ENCODE measurements at places on chromosomes 12 and 14.

DNA sequence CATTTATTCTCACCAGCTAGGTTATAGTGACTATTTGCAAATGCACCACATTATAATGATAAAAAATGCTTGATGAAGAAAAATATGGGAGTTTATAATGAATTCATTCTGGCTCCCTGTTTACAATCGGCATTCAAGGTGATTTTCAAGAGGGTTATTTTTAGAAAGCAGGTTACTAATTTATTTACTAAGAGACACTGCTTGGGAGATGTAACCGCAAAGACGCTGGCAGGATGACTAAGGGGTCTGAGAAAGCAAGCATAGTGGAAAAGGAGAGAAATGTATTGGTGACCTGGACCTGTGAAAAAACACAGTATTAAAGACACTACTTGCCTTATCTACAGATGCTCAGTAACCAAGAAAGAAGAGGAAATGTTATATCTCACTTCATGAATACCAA is 13.3 kb upstream of the PITPNM2 start:
- no peak for DNase-seq

GRCh38 chr14:60151715-60152114 is 13.5 kb downstream of the DHRS7 start:
- peak; percentile 79 for DNase-seq

DNA sequence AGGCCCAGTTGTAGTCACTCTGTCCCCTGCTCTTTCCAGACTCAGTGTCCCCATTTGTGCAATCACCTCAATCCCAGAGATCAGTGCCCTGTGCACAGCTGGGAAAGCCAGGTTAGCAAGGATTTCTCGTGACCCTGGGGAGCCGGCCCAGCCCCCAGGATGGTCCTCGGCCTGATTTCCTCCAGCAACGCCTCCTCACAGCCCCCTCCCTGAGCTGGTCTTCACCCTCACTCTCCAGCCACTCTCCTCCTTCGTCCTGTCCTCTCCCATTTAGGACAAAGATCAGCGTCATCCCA is 194.8 kb upstream of the C14orf180 start:
- DNase-seq, result no peak

DNA sequence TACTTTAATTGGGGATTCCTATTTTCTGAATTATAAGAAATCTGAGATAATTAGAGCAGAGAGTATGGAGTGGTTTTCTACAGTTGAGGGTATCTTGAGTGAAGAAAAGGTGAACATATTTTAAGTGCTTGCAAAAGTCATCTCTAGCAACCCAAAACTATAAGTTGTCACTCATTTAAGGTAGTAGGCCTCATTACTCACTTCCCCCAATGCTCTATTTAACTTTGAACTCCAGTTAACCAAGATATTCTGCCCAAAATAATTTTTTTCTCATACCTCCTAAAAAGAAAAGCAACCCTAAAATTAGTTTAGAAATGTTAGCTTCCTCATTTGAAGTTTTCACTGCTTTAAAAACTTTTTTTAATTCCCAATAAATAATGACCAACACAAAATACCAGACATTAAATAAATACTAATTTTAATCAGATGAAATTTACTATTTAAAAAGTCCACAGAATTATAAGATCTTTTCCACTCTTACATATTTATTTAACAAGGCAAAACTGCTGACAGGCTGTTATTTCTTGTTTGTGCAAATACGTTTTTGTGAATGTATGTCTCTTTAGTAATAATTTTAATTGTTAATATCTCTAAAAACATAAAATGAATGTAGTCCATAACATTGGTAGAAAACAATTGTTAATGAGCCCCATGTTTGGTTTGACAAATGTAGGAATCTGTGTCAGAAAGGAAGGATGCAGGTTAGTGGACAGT is 47.8 kb downstream of the VRK1 start:
- DNase-seq, result no peak

GRCh38 chr12:43893670-43894069 is 57.8 kb downstream of the TMEM117 start:
- DNase-seq, result no peak

GRCh38 chr14:75188520-75189268 is 12.3 kb upstream of the TMED10 start:
- no peak for DNase-seq

GRCh38 chr14:33120966-33121365 is 182.3 kb downstream of the NPAS3 start:
- no peak for DNase-seq

GRCh38 chr12:112303004-112303403 is 79.2 kb downstream of the HECTD4 start:
- no peak for DNase-seq

DNA sequence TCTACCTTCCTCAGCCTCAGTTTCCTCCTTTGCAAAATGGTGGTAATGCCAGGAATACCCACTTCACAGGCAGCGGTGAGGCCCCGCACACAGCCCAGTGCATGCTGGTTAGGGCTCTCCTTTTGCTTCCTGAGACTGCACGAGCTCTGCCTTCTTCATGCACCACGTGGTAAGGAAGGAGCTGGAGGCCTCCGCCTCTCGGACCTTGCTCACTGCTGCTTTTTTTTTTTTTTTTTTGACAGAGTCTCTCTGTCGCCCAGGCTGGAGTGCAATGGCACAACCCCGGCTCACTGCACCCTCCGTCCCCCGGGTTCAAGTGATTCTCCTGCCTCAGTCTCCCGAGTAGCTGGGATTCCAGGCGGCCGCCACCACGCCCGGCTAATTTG is 18.1 kb downstream of the TAMALIN start:
- peak; percentile 85 for DNase-seq

GRCh38 chr14:64715146-64715627 is 11.0 kb downstream of the PLEKHG3 start:
- no peak for DNase-seq

DNA sequence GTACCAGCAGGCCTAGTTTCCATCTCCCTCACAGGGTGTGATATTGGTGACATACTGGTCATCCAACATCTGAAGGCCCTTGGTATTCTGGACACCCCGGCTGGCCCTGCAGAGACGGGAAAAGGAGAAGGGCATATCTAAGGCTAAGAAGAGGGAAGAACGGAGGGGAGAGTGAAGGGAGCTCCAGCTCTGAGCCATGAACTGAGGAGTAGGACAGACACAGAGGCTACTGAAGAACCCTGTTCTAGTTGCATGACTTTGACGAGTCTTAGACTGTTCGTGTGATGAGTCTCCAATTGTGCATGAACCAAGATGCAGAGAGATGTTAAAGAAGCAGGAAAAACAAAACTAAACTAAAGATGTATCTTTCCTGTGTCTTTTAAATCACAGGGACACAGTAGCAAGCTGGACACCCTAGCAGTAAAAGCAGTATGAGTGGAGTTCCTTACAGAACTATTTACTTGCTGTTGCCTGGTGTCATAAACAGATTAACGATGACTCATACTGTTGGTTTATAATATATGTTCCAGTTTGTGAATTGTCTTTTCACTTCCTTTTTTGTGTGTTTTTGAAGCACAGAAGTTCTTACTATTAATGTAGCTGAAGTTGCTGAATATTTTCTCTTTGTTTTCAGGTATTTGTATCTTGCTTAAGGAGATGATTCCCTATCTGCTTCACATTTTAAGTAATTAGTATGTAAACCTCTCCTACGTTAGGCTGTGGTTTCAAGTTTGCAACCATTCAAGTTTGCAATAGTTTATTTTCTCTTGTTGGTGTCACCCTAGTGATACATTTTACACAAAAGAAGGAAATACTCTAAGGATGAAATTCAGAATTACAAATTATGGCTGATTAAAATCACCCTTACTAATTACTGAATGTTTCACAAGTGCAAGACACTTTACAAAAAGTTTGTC is 15.7 kb downstream of the FAR2 start:
- DNase-seq, result peak; percentile 98

DNA sequence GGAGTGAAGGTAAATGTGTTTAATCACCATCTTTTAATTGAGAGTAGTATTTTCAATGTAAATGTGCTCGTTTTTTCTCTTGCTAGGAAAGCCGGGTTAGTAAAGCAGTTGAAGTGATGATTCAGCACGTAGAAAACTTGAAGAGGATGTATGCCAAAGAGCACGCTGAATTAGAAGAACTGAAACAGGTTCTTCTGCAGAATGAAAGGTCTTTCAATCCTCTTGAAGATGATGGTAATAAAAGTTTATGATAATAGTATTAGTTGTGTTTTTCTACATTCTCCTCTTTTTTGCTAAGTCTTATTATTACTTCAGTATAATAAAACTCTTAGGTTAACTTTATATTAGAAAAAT is 93.9 kb downstream of the DNAI7 start:
- DNase-seq, result no peak

DNA sequence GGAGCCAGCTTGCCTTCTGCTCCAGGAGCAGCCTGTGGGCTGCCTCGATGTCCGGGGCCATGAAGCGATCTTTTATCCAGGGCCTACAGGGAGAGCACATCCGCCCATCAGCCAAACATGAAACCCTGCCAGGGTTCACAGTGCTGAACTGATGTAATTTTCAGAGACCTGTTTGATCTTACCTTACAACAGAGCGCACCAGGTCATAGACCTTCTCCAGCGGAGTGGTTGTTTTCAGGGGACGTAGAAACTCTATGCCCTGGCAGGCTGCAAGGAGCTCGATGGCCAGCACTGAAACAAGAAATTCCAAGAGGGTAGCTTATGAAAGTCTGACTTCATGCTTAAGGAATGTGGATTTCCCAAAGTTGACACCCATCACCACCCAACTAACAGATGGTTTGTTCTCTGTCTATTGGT is 19.7 kb downstream of the HAL start:
- no peak for DNase-seq

- peak; percentile 81 for DNase-seq
Measured at GRCh38 chr14:92783813-92784431, 10.2 kb upstream of the GOLGA5 start.

- DNase-seq, result no peak
Measured at GRCh38 chr14:92969430-92969829, 46.5 kb downstream of the CHGA start.

- DNase-seq, result peak; percentile 28
Measured at GRCh38 chr14:105340821-105341733, 26.5 kb downstream of the PACS2 start.

DNA sequence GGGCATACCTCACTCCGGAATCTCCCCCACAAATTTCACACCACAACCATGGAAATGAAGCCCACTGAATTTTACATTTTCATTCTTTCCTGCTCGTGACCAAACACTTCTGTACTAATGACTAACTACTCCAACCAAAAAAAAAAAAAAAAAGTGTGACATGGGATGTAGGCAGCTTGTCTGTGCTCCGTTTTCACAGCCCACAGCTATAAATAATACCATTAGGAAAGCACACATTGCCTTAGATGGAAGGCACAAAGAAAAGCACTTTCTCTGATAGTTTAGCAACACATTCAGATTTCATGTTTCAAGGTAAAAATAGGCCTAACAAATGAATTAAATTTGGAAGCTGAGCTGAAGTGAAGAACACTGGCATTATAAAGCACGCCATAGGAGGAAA is 42.5 kb downstream of the DUSP6 start:
- no peak for DNase-seq

GRCh38 chr12:131213896-131214442 is 260.3 kb downstream of the ADGRD1 start:
- no peak for DNase-seq

DNA sequence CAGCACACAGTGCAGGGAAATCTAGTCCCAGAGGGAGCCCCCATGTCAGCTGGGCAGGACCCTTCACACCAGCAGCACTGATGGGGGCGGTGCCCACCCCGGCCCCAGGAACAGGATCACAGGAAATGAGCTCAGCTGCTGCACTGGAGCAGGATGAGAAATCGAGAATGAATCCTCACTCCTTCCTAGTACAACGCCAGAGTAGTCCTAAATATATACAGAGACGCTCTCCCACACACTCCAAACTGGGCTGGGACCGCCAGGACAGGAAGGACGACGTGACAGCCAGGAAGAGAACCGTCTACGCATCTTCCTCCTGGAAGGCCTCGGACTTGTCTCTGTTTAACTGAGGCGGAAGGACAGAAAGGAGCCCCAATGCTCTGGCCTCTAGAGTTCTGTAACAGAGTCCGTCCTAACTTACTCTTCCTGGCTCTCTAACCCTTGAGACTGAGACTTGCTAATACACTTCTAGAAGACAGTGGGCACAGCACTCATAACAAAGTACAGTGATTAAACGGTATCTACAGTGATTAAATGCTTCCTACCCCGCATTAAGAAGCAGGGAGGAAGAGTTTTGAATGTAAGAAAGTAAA is 33.4 kb downstream of the CDC42BPB start:
- no peak for DNase-seq

DNA sequence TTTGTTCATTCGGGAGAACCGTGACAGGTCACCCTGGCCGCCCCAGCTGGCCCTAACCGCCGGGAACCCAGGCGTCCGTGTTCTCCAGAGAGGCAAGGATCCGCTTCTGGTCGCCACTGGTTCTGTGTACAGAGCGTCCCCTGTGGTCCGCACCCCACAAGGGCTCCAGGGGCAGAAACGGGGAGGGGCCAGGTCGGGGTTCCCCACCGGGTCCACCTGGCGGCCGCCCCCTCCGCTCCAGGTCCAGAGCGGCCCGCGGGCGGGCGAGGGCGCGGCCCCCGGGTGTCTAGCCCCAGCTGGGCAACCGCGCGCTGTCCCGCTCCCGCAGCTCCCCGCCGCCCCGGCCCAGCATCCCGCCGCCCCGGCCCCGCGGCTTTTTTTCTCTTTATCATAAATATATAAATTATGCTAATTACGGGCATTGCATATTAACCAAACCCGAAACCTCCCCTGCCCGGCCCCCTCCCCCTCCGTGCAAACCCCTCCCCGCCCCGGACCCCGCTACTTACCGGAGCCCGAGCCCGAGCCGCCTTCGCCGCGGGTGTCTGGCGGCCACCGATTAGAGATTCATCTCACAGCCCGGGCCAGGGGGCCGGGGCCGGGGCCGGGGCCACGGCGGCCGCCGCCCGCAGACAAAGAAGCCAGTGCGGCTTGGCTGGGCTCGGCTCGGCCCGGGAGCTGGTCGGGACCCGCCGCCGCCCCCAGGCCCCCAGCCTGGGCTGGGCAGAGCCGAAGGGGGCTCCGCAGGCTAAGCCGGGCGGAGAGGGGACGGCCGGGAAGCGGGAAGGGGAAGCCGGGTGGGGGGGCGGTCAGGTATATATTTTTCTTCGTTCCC is 512 bp downstream of the POU6F1 start:
- no peak for DNase-seq

DNA sequence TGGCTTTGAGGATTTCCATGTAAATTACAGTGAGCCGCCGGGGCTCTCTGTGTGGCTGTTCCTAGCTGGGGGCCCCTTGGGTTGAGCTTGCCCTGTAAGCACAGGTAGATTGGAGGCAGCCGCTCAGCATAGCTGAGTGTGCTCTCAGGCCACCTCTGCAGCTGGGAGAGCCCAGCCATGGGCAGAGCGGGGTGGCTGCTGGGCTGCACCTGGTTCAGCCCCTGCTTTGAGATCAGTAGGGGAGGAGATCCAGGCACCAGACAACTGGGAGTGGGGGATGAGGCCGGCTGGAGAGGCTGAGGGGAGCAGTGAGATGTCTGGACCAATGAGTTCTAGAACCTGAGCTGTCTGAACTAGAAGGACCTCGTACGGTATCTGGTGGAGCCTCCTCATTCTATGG is 44.8 kb downstream of the CACNA1C start:
- no peak for DNase-seq

All from COLO829 (cell line).